ENCODE measurements at places on chromosomes 3 and 15. TPM values are rescaled to one million over a fixed set of nuclear protein-coding genes. Genes with fewer than 3 reads are reported as not detected.

The IL17RB gene
- total RNA-seq, result 19.5 TPM

The ANKRD34C gene
- total RNA-seq, result not detected

The CLDN11 gene
- total RNA-seq, result 21.9 TPM

The CLDN16 gene
- 0.77 TPM for total RNA-seq

The CD200R1 gene
- total RNA-seq, result 0.93 TPM

The GPR149 gene
- total RNA-seq, result 0.44 TPM

The ZNF501 gene
- 2.6 TPM for total RNA-seq

The KNG1 gene
- 88.9 TPM for total RNA-seq

The HRG gene
- total RNA-seq, result 1.7 TPM

The GOLGA6L7 gene
- total RNA-seq, result not detected

The FEZF2 gene
- not detected for total RNA-seq

The PRR20G gene
- total RNA-seq, result not detected

The GOLGA6A gene
- not detected for total RNA-seq

Data from hepatocyte (in vitro differentiated cells).